ENCODE measurements at places on chromosomes 12 and 14.

DNA sequence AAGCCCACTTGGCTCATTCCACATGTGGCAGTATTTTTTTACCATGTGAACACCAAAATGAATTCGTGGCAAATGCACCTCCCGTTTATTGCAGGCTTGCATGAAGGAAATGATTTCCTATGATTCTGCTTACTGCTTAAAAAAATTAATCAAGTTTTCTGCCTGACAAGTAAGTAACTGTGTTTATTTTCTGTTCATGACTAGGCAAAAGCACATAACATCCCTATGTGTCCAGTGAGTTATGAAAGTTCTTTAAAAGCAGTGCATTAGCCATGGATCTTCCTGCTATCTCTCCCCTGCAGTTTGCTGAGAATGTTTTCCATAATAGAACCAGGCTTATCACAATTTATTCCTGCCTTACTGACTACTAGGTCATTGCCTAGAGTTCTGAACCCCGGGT, 20.4 kb downstream of the GPR65 start:
- no peak for DNase-seq

DNA sequence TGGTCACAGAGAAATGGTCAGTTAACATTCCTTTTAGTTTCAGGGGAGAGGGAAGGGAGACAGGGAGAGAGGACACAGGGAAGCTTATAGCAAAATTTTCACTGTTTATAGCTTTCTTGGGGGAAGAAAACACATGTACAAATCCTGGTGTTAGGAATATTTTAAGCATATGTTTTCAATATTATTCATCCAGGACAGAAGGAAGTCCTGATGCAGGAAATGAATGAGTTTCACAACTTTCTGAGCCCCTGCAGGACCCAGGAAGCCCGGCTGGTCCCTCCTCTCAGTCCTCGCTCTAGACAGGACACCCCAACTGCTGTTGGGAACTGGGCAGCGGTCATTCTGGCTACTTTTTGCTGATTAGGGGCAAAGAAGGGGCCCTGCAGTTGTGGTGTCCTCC, 71.1 kb upstream of the ZDHHC17 start:
- DNase-seq = no peak

DNA sequence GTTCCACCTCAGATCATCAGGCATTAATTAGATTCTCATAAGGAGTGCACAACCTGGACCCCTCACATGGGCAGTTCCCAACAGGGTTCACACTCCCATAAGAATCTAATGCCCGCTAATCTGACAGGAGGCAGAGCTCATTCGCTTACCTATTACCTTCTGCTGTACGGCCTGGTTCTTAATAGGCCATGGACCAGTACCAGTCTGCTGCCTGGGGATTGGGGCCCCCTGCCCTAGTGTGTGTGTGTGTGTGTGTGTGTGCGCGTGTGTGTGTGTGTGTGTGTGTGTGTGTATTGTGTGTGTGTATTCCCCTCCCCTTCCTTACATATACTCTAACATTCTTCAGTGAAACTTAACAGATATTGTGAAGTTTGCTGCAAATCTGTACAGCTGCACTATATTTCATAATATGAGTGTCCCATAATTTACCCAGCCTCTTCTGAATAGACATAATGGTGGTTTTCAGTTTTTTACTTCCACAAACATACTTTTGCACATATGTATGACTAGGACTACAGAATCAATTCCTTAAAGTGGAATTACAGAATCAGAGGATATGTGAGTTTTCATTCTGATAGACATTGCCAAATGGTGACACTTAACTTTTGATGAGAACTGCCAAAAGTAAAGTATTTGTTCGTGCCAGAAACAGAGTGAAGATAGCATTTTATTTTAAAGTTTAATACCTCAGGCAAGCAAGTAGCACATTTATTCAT, 205.2 kb upstream of the EEA1 start:
- no peak for DNase-seq

DNA sequence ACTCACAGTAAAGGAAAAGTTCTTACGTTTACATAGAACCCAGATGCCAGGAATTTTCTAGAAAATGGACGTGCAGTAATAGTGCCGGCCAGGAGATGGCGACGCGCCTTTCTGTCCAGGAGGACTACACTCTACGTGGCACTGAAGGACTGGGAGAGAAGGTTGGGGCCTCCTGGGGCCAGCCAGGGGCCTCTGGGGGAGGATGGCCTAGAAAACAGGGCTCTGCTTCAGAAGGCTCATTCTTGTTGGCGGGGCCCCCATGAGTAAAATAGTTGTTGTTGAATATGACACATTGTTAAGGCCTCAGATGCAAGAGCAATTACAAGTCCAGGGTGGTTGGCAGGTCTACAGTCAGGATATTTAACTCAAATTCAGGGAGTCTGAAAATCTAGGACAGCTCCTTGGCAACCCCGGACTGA, 120.1 kb upstream of the MAX start:
- no peak for DNase-seq

- no peak for DNase-seq
Observed at GRCh38 chr12:70660620-70661219, 23.5 kb upstream of the PTPRB start.

- DNase-seq = no peak
Observed at GRCh38 chr14:33799705-33800570, 150.9 kb downstream of the EGLN3 start.

DNA sequence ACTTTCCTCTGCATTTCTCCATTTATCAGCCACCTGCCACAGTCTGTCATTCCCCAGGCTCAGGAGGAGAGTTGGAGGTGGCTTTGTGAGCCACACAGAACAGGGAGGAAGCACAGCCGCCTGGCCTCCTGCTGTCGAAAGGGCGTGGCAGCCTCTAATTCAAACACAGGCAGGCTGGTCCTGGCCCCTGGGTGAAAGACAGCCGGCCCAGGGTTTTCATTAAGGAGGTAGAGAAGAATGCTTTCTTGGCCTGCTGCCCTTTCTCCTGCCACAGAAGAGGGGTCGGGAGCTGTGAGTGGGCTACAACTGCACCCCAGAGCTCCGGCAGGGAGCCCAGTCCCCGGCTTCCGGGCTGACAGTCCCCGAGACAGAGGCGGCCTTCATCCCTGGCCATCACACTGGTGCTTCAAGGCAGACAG, 108.6 kb upstream of the FZD10 start:
- no peak for DNase-seq

GRCh38 chr14:44847526-44848309, 114.0 kb downstream of the KLHL28 start:
- DNase-seq = no peak

DNA sequence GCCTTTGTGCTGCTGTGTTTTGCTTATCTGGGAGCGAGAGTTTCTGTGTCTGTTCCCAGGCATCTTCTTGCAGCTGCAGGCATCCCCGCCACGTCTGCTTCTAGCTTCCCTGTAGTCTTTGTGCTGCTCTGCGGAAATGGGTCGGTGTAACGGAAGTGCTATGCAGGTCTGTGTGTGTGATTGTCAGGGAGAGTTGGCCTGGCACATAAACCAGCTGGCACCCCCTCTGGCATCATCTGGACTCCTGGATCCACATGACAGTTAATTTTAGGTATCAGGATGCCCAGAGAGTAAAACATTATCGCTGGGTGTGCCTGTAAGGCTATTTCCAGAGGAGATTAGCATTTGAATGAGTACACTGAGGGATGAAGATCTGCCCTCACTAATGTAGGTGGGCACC, 9.4 kb upstream of the OASL start:
- DNase-seq = no peak

DNA sequence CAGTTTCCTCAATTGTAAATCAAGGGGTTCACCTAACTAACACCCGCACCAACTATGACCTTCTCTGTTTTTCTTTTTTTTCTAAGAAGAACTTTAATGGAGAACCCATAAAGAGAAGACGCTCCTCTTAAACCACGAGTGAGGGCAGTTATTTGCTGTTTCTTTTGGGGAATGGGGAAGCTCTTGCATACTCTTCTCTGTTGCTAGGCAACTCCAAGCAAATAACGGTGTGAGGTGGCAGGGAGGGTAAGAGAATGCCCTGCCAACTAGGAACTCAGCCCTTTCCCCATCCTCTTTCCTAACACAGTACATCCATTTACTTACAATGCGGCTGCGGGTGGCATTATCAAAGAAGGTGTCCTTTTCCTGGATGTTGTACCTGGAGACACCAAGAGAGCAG, 114.9 kb downstream of the ANO2 start:
- no peak for DNase-seq

GRCh38 chr12:69064734-69065443, 131.9 kb upstream of the CPM start:
- DNase-seq = no peak

- DNase-seq = no peak
Observed at GRCh38 chr14:89146274-89146673, 270.8 kb downstream of the FOXN3 start.

Measured in NCI-H446 treated with DMSO at 0.1 percent for 48 hours (cell line).